ENCODE measurements at places on chromosomes 4 and X.

- no peak for DNase-seq
These were observed 159.3 kb downstream of the ATG4A start for GRCh38 chrX:108250654-108251579.

DNA sequence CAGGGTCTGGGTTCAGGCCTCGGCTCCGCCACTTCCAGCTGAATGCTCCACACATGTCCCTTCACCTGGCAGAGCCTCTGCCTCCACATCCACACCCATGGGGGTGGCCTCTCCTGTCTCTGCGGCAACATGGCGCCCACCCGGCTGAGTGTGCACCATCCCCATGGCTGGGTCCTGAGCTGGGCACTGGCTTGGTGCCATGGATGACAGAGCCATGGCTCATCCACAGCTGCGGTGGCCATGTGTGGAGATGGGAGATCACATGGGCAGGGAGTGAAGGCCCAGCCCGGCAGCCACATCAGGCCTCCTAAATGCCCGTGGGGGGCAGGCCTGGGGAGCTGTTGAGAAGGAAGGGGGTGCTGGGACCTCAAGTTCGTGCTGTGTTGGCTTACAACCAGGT is 213.7 kb downstream of the AFAP1 start:
- peak; percentile 95 for DNase-seq

DNA sequence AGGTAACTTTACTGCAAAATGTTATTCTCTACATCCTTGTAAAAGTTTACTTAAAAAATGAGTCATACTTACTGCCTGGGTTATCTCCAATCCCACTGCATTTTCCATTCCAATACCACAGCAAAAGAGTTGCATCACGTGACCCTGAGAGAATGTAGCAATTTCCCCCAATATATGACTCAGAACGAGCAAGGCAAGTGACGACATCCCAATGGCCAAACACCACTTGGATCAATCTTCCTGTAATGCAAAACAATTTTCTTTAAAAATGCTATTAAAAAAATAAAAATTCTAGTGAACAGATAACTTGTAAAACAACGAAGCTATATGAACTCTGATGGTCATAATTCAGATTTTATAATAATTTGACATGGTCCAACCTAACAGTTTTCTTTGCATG is 224.3 kb downstream of the DCLK2 start:
- peak; percentile 48 for DNase-seq

GRCh38 chr4:185878633-185879032 is 66.6 kb upstream of the SORBS2 start:
- no peak for DNase-seq

DNA sequence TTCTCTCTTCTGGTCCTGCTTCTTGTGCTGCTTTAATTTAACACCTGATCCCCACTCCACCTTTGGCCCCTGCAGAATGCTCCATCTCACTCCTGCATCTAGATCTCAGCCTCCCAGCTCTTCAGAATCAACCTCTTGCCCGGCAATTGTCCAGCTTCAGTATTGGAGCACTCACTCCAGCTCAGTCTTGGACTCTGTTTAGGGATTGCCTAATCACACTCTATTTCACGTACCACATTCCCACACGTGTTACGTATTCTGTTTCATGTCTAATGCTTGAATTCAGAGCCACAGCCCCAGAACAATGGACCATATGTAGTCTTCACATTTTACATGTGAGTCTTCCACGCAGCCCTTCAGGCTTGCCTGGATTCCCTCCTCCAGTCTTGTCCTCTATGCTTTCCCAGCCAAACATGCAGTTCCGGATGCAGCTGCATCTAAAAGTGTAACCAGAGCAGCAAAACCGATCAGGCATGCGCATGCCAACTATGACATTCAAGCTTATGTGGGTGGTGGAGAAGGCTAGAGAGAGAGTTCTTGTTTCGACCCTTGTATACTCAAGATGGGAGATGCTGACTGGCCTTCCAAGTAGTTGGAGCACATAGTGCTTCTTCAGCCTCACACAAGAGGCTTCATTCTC is 105.2 kb upstream of the FAM9A start:
- DNase-seq = no peak

GRCh38 chr4:6769233-6769988 is 13.1 kb upstream of the KIAA0232 start:
- DNase-seq = peak; percentile 41

GRCh38 chrX:101377547-101377946 is 8.4 kb downstream of the BTK start:
- DNase-seq = no peak

DNA sequence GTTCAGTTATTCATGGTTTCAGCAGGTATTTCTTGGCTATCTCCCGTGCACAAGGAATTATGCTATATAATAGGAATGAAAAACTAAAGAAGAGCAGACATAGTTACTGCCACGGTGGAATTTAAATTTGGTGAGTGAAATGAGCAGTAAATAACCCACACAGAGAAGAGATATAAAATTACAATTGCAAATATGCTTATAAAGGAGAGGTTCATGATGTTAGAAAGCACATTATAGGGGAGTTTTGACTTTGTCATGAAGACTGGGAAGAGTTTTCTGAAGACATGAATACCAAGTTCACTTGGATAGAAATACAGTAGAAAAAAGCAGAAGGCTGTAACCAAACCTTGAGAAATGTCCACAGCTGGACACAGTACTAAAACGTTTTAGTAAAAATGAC is 712.0 kb upstream of the AADAT start:
- no peak for DNase-seq

- no peak for DNase-seq
These were observed 1316.9 kb upstream of the TENM3 start for GRCh38 chr4:180926277-180926676.

- no peak for DNase-seq
These were observed 302.3 kb upstream of the GATB start for GRCh38 chr4:152062936-152063620.

DNA sequence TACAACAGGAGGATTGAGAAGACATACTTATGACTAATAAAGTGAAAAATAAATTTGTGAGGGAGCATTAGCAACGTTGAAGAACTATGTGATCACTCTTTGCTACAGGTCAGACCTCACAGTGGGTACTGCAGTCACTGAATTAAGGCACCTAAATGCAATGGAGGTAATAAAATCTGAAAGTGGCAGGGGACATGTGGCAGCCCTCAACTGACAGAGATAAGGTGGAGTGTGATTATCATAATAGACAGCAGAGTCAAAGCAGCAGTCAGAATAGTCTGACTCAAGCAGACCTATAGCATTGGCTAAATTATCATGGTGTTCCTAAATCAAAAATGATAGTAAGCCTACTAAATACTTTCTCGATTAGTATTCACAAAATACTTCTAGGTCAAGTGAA is 1220.5 kb downstream of the PCDH18 start:
- DNase-seq = no peak

- DNase-seq = no peak
These were observed 107.4 kb downstream of the CT47B1 start for GRCh38 chrX:120768254-120768653.

- no peak for DNase-seq
These were observed 96.3 kb upstream of the NKX1-1 start for GRCh38 chr4:1502501-1502886.

- DNase-seq = peak; percentile 88
These were observed 367.0 kb downstream of the BCOR start for GRCh38 chrX:39730662-39731329.

DNA sequence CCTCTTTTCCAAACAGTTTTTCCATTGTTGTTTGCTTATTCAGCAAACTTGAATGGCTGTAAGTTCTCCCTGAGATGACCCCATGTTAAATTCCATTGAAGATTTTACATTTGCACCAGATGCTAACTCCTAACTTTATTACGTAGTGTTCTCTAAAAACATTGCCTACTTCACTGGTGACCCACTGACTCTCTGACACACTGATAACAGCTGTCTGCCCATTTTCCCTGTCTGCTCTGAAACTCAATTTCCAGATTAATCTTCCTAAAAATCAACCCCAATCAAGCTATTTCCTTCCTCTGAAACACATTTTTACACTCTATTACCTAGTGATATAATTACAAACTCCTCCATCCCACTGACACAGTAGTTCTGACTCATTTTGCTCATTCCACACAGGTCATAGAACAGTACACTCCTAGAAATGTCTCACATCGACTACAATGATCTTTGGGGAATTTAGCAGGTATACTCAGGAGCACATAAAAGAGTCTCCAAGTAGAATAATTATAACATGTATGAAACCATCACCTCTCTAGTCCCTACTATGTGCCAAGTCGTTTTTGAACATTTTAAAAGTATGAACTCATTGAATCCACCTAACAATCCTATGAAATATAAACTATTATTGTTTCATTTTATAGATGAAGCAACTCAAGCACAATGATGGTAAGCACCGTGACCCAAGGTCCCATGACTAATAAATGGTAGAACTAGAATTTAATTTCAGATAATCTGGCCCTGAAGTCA is 210.9 kb downstream of the SLIT2 start:
- DNase-seq = no peak

DNA sequence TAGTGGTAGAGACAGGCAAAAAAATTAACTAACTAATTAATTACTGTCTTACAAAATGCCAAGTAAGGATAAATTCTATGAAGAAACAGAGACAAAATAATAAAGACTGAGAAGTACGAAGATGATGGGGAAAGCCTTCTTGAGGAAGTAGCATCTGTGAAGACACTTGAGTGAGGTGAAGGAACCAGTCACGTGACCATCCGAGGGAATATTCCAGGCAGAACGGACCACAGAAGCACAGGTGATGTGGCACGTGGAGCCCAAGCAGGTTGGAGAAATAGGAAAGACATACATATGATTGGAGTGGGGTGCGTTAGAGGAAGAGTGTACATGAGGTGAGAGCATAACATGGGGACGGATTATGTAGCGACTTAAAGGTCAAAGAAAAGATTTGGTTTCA is 30.5 kb upstream of the SPP1 start:
- no peak for DNase-seq

GRCh38 chr4:116880625-116881024 is 204.8 kb downstream of the TRAM1L1 start:
- no peak for DNase-seq

DNA sequence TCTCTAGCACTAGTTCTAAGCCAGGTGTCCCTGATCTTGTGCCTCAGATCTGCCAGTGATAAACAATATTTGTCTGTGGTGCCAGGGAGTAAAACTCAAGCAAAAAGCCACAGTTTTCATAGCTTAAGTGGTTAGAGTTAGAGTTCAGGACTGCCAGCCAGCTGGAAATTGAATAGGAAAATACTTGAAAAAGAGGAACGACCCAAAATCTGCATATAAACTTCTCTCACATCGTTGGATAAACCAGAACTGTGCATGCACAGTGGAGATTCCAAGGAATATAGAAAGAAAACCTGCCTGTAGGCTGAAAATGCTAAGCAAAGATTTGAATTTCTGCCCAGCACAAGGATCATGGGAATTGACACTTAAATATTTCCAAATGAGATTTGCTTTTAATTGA is 35.0 kb upstream of the GNPDA2 start:
- DNase-seq = no peak

DNA sequence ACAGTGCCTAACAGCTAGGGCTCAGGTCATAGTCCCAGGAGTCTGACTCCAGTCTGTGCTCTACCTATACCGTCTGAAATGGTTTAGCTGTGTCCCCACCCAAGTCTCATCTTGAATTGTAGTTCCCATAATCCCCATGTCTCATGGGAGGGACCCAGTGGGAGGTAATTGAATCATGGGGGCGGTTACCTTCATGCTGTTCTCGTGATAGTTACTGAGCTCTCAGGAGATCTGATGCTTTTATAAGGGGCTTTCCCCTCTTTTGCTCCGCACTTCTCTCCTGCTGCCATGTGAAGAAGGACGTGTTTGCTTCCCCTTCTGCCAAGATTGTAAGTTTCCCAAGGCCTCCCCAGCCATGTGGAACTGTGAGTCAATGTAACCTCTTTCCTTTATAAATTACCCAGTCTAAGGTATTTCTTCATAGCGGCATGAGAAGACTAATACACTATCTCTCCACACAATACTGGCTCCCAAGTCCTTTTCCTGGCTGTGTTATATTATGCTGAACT is 110.8 kb downstream of the AFAP1 start:
- no peak for DNase-seq

DNA sequence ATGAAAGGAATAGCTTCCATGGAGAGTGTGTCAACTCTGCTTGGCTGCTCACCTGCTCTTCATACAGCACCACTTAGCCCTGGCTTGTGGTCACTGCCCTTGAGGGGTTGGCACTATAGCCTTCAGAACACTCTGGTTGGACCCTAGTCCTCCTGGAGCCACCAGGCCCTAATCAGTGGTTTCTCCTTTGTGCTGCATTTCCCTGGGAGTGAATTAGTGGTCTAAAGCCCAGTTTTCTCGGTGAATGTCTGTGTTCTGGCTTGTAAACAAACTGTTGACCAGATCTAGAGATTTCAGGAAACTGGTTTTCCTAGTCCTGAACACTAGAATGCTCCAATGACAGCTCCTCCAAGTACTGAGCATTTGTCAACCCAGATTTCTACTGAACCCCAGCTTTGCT is 28.6 kb upstream of the TMEM154 start:
- DNase-seq = no peak

DNA sequence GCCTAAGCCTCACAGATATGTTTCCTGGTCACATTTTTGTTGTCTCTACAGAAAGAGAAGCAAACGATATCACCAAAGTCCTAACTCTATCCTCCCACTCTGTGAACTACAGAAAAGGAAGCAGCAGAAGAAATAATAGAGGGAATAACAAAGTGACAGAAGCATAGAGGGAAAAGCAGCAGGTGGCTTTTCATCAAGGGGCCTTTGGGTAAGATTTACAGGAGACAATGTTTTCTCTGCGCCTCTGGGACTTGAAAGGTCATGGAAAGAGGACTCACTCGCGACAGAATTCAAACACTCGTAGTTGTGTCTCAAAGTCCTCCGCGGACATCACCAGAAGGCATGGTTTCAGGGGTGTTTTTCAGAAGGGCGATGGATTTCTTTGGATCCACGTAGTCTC is 66.1 kb downstream of the SORBS2 start:
- no peak for DNase-seq

GRCh38 chr4:19739101-19739651 is 512.5 kb upstream of the SLIT2 start:
- peak; percentile 56 for DNase-seq

DNA sequence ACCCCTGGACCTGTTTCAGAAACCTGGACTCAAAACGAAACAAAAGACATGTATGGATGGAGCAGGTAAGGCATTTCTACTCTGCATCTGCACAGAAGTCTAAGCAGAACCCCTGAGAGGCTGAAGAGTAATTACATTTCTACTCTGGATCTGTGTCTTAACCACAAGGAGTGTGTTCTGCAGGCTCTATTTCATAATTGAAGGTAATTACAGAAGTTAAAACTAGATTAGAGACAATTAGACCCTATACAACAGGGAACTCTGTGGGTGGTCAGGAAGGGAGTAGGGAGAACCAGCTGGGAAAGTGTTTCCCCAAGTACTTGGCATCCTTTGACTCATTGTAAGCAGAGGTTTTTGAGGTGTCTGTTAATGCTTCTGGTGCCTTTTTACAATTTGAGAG is 69.8 kb downstream of the IGSF1 start:
- DNase-seq = no peak

DNA sequence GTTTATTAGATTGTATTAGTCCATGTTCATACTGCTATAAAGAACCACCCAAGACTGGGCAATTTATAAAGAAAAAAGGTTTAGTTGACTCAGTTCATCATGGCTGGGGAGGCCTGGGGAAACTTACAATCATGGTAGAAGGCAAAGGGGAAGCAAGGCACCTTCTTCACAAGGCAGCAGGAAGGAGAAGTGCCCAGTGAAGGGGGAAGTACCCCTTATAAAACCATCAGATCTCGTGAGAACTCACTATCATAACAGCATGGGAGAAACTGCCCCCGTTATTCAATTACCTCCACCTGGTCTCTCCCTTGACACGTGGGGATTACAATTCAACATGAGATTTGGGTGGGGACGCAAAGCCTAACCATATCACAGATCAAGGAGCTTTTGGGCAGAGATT is 8.1 kb upstream of the HSD17B13 start:
- DNase-seq = no peak

GRCh38 chrX:119181491-119181890 is 53.9 kb upstream of the KIAA1210 start:
- peak; percentile 22 for DNase-seq

Measured in myocyte (in vitro differentiated cells).